ENCODE measurements at places on chromosomes 2 and 18.

- no peak for DNase-seq
Measured at GRCh38 chr2:124250433-124250832, 225.3 kb downstream of the CNTNAP5 start.

- DNase-seq = no peak
Measured at GRCh38 chr2:10382354-10383061, 65.6 kb downstream of the ODC1 start.

DNA sequence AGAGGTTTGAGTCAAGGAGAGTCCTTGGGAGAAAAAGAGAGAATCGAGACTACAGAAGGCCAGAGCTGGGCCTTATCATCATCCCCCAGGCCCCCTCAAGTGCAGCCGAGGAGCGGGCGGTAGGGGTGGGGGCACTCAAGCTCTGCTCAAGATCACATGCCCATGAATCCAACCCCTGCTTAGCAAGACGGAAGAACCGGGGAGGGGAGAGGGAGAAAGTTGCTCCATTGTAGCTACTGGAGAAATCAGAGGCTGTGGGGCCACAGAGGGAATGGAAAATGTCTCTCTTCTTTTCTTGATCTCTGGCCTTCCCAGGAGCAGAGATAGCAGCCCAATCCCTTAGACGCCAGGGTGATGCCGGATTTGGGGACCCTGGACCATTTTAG lies 14.6 kb downstream of the SLC4A3 start:
- no peak for DNase-seq

GRCh38 chr2:188865681-188866080 lies 108.5 kb upstream of the COL3A1 start:
- no peak for DNase-seq

DNA sequence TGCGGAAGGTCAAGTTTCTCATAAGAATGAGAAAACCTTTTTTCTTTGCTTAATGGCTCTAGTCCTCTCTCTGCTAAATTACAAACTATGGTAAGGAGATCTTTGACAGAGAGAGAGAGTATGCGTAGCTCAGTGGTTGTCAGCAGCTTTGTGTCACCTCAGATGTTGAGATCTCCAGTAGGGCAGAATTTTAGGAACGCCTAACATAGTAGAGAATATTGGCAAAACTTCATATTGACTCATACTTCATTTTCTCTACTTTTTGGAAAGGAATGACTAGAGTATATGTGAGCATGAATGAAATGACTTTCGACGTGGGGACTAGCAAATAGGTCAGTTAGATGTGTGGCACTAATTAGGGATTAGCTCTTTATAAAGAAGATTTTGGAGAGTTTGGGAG lies 64.0 kb downstream of the WDR7 start:
- DNase-seq = no peak

- DNase-seq = no peak
Measured at GRCh38 chr2:10186868-10187535, 64.5 kb downstream of the RRM2 start.

DNA sequence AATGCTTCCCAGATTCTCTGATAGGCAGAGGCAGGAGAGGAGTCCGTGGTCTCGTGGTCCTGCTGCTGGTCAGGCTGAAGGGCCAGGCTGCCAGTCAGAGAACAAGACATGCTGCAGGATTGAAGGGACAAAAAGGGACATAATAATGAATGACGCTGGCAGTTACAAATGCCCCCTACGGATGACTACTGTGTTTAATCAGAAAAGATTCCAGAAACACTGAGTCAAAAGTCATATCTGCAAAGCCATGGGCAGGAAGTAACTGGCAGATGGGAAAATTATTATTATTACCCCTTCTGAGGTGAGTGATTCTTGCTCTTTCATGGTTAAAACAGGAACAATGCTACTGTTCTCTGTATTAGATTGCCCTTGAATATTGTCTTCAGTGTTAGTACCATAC lies 19.0 kb downstream of the LCT start:
- no peak for DNase-seq

GRCh38 chr2:20539133-20539719 lies 92.4 kb downstream of the RHOB start:
- DNase-seq = no peak

DNA sequence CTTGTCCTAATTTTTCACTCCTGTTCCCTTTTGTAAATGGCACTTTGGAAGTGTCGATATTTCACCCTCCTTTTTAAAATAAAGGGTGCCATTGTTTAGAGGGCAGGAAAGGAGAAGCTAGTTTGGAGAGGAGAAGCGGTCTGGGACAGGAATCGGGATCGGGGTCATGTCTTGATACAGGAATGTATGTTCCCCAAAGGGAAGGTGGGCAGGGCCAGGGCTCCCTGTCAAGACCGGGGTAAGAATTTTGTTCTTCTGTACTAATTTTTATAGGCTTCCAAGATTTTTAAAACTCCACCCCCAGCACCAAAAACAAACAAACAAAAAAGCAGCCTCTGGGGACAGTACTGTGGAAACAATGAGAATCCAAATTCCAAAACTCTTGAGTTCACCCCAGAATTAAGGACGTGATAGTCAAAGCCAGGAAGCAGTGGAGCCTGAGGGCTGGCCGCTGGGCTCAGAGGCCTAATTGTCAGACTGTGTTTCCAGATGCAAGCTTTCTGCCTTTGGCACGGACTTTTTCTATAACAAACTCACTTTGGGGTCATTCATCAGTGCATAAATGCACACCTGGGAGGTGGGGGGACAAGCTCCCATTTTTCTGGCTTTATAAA lies 250.4 kb upstream of the SIX2 start:
- no peak for DNase-seq

- no peak for DNase-seq
Measured at GRCh38 chr2:98717621-98718020, 13.3 kb downstream of the MGAT4A start.

- DNase-seq = no peak
Measured at GRCh38 chr18:79635427-79635726, 44.2 kb upstream of the CTDP1 start.

GRCh38 chr2:175251425-175252041 lies 70.0 kb upstream of the ATP5MC3 start:
- DNase-seq = peak; percentile 40

Data from IMR-90 (cell line).